Stimulated activated naive CD8-positive, alpha-beta T cell treated with anti-CD3 and anti-CD28 coated beads, Interleukin-15, amount 100 ng/mL, for 72 hours (primary cell): ENCODE measurements at places on chromosomes 13 and 19.

GRCh38 chr13:30877335-30877734 lies 28.7 kb upstream of the MEDAG start:
- DNase-seq = no peak

GRCh38 chr19:23778566-23778965 lies 19.9 kb upstream of the ZNF681 start:
- DNase-seq = no peak

DNA sequence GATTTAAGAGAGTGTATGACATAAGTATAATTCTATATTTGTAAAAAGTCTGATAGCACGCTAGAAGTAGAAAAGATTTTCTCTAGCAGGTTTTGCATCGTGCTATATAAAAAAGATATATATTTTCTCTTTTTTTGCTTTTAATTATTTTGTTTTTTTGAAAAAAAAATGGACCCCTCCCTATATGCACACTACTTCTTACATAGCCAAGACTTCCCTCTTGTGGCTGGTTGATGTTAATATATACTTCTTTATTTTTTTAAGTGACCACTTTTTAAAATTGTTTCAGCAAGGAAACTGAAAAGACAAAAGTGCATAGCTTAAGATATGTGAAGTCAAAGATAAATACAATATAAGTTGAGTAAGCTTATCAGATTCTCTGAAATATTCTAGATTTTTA lies 1202.8 kb downstream of the DIAPH3 start:
- no peak for DNase-seq

- DNase-seq = no peak
These were observed 446 bp upstream of the ZNF83 start for GRCh38 chr19:52638601-52639000.

- no peak for DNase-seq
These were observed 127.5 kb downstream of the SIPA1L3 start for GRCh38 chr19:38034492-38034860.

DNA sequence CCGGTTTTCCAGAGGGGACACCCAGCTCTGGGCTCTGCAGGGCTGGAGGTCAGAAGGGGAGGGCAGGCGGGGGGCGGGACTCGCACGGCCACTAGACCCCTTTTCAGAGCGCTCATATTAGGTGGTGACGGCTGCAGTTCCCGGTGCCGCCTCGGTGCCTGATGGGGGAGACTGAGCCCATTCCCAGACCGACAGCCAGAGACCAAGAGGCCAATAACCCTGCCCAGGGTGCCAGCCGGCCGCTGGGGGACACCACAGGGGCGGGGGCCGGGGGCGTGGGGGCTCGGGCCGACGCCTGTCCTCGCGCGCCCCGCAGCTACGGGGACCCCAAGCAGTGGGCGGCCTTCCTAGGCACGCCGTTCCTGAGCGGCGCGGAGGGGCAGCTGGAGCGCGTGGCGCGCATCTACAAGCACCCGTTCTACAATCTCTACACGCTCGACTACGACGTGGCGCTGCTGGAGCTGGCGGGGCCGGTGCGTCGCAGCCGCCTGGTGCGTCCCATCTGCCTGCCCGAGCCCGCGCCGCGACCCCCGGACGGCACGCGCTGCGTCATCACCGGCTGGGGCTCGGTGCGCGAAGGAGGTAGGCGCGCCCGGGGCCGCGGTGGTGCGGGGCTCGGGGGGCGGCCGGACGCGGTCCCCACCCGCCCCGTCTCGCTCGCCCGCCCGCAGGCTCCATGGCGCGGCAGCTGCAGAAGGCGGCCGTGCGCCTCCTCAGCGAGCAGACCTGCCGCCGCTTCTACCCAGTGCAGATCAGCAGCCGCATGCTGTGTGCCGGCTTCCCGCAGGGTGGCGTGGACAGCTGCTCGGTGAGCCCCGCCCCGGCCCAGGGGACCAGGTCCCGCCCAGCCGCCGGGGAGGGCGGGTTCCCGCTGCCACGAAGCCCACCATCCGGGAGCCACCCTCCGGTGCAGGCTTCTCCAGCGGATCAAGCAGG lies 2.4 kb downstream of the TIMM13 start:
- no peak for DNase-seq

DNA sequence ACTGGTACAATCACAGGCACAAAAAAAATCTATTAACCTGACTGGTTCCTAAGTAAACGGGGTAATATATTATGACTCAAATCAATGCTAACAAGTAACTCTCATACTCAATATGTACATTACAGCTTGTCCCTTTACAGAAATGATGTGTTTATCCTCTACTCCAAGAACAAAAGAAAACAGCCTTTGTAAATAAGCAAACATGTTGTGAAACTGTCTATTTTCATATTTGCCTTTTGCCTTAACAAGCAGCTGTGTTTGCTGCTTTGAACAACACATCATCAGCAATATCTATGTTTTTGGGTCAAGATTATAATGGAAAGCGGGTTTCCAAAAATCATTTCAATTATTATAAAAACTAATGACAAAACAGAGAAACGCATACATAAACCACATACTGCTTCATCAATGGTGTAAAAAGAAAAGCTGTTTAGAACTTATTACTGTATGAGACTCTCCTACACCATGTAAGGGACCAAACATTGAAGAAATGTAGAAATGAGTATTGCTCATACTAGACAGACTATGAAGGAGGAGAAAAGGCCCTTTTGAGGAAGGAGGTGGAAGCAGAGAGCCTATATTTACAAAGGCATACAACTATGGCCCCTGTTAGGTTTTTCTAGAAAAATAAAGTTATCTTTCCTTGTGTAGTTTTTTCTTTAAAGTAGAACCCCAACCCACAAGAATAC lies 14.8 kb downstream of the TBC1D4 start:
- DNase-seq = no peak

DNA sequence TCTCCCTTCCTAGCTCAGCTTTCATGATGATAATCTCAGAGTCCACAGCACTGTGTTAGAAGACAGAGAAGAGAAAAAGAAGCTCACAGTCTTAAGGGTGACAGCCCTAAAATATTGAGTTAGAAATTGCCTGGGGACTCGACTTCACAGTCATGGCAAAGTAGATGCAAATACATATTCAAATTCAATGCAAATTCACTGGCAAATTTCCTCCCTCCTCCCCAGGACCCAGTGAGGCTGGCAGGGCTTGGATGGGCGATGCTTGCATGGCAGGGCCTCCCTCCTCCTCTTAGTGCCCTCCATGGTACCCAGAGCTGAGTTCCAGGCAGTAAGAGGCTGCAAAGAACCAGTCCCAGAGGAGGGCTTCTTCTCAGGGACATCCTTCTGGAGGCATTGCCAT lies 115.6 kb upstream of the UQCRFS1 start:
- no peak for DNase-seq

GRCh38 chr13:73273745-73274144 lies 214.9 kb downstream of the KLF5 start:
- DNase-seq = no peak

DNA sequence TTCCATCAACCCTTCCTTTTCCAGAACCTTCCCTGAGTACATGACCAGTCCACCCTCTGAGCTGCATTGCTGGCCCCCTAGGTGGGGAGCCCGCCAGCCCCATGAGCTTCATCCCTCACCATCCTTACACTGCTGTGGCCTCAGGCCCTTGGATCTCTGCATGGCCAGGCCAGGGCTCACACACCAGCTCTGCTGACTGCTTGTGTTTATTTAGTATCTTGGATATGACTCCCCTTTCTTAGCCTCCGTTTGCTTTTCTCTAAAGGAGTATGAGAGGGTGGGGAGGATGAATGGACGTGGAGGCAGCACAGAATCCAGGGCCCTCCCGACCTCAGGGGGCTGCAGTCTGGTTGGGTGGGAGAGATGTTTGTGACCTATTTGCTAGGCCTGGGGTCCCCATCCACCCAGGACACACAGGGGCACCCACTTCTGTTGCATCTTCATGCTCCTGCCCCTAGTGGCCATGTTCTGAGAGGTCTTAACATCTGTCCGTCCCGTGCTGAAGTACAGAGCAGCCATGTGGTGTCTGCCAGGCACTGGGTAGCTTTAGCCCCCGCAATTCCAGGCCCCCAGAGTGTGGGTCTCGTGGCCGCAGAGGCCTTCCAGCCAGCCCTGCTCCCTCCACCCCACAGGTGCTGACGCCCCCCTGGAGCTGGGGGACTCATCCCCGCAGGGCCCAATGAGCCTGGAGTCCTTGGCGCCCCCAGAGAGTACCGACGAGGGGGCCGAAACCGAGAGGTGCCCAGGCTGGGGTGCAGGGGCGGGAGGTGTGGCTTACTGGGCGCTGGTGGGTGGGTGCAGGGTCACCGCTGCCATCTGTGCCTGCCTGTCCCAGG lies 13.0 kb downstream of the ARHGEF1 start:
- no peak for DNase-seq

DNA sequence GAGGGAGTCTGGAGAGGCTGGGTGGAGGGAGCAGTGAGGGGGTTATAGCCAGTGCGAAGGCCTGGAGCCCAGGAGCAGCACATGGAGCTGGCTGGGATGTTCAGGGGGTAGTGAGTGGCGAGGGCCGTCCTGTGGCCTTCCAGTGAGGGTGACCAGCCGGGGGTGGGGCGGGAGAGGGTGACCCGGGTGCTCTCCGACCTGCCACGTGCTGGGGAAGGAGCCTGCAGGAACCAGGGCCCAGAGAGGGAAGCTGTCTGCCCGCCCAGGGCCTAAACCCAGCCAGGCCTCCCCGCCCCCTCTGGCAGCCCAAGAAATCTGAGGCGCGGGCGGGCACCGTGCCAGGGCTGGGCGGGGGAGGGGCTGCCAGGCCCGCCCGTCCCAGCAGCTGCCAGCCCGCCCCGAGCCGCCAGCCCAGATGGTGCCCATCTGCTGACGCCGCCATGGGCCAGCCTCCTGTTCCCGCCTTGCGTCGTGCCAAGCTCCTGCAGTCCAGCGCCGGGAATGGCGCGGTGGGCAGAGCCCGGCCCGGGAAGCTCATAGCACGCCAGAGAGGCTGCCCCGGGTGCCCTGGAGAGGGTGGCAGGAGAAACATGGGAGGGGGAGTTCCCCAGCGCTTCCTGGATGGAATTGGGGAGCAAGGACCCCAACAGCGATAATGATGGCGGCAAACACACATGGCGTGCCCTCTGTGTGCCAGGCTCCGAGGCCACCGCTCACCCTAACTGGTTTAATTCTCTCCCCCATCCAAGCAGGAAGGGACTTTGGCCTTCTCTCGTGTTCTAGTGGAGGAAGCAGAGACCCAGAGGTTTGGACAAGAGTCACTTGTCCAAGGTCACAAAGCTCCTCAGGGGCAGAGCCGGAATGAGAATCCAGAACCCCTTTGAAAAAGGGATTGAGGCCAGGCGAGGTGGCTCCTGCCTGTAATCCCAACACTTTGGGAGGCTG lies 21.5 kb downstream of the NFIC start:
- no peak for DNase-seq

DNA sequence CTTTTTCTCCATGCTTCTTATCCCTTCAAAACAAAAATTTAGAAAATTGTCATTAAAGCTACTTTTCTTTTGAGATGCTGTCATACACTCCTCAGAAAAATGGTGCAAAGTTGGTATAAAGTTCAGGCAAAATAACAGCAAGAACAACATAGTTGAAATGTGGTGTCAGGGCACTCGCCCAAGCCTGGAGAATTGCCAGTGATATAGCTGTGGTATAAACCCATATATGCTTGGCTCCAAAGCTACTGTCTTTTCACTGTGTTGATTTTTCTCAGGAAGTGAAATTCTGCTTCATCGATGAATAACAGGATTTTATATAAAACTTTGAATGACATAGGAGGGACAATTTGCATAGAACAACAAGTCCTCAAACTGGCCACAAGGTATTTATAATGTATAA lies 2532.9 kb downstream of the PCDH9 start:
- no peak for DNase-seq

- DNase-seq = no peak
These were observed 381.5 kb downstream of the MYO16 start for GRCh38 chr13:109010912-109011311.

DNA sequence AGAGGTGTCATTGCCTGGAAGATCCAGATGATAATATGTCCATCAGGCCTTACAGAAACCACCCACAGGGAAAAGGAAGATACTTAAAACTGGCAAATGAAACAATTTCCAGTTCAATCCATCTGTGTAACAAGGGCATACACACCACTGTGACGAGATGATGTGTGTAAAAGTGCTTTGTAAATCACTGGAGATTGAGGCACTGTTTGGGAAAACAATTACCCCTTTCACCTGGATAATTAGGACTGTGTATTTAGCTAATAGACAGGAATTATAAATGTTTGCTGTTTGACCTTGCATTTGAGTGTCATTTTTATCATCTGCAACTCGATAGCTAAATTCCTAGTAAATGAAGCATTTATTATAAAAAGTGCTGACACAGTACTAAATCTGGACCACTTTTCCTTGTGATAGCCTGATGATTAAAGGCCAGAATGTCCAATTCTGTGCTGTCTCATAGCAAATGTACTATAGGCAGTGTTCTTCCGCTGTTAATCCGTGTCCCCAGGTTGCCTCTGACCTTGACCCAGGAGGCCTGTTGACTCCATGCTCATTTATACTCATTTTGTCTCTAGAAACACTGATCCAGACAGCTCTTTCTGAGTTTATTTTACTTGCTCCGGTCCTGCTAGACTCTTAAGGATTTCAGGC lies 105.8 kb downstream of the LACC1 start:
- no peak for DNase-seq

- no peak for DNase-seq
These were observed at the start of gene CYP4F2 for GRCh38 chr19:15897738-15898276. TSS of gene CYP4F2 (minus strand) at chr19:15898074. CDS start at chr19:15897611, 463 bp downstream.

DNA sequence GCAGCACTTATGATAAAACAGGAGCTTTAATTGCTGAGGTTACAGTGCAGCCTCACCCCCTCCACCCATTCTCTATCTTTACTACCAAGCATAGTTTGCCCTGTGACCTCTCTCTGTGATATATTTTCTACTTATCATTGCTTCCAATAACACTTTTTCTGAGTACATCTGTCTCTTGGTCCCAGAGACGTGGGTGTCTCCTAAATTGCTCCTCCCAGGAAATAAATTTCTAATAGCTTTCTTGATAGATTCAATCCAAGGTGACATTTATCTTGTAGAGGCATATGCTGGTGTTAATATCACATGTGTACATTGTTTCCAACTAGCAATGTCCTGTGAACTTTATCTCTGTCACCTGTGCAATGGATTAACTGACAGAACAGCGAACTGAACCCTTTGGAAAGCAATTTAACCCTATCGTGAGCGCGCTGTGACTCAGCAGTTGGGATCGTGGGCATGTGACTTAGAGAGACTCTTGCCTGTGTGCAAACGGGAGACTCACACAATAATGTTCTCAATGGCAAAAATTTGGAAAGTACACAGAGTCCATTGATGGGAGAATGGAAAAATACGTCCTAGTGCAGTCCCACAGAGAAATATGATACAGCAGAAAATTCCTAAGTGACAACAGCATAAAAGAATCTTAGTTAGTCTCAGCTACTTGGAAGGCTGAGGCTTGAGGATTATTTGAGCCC lies 7.0 kb upstream of the MAP2K2 start:
- DNase-seq = no peak

GRCh38 chr13:43583321-43583720 lies 203.5 kb downstream of the ENOX1 start:
- DNase-seq = no peak
